ENCODE measurements at places on chromosomes 7 and 10.
A peak's percentile ranks its signal among the peaks of the same experiment; 100 is the strongest.

GRCh38 chr10:130764651-130765050 lies 546.9 kb downstream of the TCERG1L start:
- no peak for DNase-seq

DNA sequence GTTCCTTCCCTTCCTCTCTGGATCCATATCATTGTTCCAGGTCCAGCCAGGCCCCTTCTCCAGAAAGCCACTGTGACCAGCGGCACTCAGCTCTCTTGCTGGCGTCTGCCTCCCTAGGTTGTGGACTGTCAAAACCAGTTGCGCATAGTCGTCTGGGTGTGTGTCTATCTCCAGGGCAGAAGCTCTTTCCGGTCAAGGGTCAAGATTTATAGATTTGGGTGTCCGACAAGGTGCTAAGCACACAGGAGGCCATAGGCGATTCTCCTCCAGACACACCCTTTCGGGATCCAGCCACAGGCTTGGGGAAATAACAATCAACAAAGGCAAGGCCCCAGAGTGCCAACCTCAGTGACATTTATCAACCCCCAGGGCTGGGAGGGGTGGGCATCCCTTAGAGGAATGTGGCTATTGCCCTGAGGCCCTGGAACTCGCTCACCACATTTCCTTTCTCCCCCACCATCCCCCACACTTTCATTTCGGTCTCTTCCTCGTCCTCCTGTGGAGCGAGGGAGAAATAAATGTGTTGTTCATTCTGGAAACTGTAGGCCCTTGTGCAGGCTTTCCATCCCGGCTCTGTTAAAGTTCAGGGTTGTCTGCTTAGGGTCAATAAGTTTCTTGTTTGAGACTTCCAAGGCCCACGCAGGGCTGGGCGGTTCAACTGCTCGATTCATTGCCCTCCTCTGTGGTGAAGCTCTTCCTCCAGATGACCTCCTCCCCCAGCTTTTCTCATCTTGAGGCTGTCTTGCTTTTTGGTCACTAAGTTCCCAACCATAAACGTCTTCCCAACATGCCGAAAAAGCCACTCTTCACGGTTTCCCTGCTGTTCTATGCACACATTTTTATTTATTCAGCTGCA lies 57.9 kb downstream of the AFAP1L2 start:
- no peak for DNase-seq

GRCh38 chr7:2092279-2092678 lies 140.5 kb downstream of the MAD1L1 start:
- DNase-seq = no peak

DNA sequence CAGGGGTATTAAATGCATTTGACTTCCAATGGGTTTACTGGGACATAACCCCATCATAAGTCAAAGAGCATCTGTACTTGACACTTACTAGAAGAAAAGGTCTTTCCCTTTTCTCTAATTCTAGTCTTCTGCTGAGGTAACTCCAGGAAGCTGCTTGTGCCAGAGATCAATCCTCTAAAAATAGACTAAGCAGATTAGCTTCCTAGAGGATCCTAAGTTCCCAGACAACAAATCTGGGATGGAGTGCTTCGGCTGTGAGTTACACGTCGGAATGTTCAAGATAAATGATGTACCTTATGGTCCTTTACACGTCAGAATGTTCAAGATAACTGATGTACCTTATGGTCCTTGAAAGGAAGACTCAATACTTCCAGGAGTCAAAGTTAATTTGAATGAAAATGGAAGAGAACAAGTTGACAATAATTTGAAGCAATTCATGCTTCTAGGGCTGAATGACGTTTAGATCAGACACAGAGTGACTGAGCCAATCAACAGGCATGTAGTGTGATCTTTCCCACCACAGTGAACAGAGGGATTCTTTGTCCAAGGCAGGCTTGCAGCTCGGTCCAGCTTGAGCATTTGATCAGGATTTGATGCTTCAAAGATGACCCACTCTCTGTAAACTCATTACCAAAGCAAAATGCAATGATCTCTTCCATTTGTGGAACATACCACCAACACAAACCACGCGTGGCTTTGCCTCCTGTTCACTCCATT lies 63.8 kb downstream of the SLC37A3 start:
- DNase-seq = no peak

GRCh38 chr10:3442451-3442990 lies 269.9 kb upstream of the PITRM1 start:
- DNase-seq = no peak

- no peak for DNase-seq
Measured at GRCh38 chr7:121123032-121123431, 134.5 kb downstream of the CPED1 start.

DNA sequence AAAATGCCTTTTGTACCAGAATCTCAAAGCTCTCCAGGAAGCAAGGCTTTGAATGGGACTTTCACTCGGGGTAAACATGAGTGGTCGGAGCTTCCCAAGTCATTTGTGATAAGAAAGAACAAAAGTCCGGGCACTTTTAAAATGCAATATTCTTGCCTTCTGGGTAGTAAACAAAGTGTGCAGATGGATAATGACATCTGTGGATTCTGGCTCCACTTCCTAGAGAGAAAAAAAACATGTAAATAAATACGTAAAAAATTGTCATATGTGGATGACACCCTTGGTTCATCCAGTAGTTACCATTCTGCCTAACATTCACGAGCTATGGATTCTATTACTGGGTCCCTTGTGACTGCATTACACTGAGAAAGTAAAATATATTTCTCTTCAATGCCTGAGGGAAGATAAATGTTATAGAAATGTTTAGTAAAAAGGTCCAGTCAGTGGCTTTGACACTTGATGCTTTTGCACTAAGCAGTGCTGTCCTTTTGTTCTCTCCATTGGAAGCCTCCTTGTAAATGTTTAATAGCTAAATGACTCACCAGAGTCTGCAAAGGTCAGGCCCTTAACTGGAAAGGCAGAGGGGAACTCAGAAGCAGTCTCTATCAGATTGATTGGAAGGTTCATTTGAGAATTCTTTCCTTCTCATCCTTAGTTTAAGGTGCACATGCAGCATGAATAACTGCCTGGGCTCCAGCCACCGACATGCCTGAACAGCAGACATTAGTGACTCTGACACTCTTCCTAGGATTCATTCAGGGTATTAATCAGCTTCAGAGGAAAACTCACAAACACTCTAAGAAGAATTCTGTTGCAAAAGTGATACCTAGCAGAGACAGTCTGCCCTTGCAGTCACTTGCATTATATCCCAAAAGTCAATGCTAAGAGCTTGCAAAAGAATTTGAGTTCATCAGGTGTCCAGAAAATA lies 11.7 kb upstream of the EDRF1 start:
- peak; percentile 30 for DNase-seq

DNA sequence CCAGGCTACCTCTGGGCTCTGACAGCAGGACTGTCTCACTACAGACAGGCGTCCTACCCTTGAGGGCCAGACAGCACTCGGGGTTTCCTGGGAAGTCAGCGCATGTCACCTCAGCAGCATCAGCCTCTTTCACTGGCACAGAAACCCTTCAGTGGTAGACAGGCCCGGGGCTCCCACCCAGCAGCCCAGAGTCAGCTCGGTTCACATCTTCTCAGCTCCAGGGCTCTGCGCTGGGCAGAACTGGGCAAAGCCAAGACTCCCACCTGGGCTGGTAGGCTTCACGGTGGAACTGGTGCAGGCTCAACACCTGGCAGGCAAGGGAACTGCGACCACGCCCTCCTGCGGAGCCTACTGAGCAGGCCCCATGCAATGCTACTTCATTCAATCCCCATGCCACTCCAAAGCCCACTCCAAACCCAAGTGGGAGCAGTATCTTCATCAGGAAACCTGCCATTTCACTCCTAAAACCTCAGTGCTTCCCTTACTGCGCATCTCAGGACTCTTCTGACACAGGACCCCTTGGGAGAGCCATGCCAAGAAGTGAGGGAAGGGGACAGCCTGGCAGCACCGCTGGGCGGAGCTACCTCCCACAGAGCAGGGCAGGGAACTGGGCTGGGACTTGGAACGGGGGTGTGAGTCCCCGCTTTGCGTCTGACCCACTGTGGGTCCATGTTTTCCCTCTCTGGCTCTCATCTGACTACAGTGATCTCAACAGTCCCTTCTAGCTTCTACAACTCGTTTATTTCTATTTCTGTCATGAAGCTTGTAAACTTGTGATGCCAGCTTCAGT lies 60.4 kb downstream of the SCRN1 start:
- DNase-seq = no peak

- DNase-seq = no peak
Measured at GRCh38 chr7:102069931-102070629, 216.6 kb upstream of the SH2B2 start.

GRCh38 chr7:139598642-139599041 lies 75.2 kb downstream of the CLEC2L start:
- no peak for DNase-seq

DNA sequence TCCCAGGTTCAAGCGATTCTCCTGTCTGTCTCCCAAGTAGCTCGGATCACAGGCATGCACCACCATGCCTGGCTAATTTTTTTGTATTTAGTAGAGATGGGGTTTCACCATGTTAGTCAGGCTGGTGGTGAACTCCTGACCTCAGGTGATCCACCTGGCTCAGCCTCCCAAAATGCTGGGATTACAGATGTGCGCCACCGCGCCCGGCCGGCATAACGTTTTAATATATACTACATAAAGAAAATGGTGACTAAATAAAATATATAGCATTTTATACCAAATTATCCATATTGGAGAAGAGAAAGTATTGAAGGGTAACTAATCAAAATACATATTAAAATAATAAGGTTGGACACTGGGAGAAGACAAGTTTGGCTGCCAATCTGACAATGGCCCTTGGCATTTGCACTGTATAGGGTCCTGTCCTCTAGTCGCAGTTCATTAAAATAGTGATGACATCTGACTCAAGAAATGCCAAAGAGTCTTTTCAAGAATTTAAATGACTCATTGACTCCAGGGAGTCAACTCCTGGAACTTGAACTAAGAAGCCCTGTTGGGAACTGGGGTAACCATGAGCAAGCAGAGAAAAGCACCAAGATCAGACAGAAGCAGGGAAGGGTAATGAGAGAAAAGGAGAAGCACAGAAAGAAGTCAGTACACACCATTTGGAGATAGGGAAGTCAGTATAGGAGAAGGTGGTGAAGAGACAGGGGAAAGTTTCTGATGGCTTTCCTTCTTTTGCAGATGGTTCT lies 91.1 kb downstream of the CH25H start:
- peak; percentile 63 for DNase-seq

DNA sequence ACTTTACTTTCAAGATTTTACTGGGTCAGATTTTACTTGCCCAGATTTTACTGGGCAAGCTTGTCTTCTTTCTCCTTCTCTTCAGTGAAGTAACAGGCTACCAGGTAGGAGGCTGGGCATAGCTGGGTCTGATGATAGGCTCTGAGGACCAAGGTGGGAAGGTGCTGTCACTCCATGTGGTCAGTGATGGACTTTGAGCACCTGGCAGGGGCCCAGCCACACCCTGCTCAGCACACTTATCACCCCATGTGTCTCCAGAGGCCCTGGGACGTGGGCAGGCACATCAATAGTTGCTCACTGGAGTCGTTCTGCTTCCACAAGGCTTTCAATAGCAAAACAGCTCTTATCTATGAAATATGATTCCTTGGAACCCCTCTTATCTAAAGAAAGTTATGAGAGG lies 70.5 kb upstream of the GPR26 start:
- no peak for DNase-seq

- no peak for DNase-seq
Measured at GRCh38 chr7:144735505-144736276, 100.2 kb downstream of the TPK1 start.

GRCh38 chr7:116772926-116773749 lies 89.2 kb upstream of the CAPZA2 start:
- no peak for DNase-seq

DNA sequence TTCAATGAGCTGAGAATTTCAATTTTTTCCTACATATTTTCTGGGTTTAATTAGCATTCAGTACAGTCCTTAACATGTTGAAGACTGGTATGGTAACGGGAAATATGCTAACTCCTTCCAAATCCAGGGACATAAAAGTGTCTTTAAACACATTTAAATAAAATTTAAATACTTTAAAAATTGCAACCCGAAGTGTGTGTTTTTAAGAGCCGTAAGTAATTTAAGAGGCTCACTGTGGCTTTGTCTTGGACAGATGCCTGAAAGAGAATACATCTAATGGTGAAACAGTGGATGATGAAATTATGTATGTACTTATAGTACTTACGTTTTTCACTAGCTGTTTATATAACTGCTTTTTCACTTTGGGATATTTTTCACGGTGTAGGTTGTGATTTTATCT lies 687.3 kb upstream of the CELF2 start:
- DNase-seq = no peak

DNA sequence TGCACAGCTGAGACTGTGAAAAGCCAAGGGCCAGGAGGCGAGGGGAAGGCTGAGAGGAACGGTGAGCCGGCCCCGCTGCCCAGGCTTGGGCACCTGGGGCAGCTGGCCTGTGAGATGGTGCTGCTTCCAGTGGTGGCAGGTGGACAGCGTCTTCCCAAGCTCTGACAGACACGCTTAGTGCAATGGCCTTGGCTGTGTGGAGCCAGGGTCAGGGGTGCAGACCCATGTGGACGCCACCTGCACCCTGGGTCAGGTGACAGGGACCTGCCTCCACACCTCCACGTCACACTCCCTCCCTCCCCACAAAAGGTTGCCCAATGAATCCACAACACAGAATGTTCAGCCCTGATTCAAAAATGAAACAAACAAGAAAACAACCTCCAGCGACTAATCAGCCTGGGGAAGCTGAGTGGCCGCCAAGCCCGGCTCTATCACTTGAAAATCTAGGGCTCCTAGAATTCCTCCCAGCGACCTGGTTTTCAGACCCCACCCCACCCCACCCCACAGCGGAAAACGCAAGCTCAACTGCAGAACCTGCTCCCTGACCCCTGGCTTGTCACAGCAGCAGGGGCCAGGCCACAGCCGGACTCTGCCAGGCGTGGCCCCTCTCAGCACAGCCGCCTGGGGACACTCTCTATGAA lies 54.3 kb downstream of the PRKAG2 start:
- DNase-seq = no peak

- DNase-seq = no peak
Measured at GRCh38 chr10:43320226-43320625, 51.2 kb upstream of the FXYD4 start.

DNA sequence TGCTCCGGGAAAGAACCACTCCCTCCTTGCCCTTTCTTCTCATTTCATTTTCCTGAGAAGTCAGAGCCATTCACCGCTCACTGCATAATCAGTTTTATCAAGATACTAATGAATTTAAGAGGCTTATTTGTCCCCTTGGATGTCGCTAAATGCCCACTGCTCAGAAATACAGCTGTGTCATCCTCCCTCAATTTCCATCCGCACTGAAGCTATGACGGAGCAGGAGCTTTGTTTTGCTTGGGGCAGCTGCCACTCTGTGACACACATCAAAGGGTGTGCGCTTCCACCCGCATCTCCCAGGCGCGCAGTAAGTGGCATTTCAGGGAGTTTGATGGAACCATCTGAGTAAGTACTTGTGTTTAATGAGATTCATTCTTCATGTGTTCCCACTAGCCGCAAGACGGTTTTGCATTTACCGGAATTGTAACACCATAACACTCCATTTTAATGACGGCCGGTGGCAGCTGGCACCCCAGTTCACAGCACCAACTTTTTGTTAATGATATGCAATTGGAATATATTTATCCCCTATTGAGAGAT lies 103.8 kb upstream of the PARD3 start:
- DNase-seq = no peak

Measured in GM03348 (cell line).